HCT116 (cell line): ENCODE measurements at places on chromosomes 3 and 15. TPM values are rescaled to one million over a fixed set of nuclear protein-coding genes. Genes with fewer than 3 reads are reported as not detected.

TRIM69 gene
- total RNA-seq = 13.0 TPM

C3orf85 gene
- not detected for total RNA-seq

PROS1 gene
- 9.6 TPM for total RNA-seq

ROPN1 gene
- not detected for total RNA-seq

CLDN18 gene
- 0.17 TPM for total RNA-seq

BUB1B gene
- total RNA-seq = 92.9 TPM

P2RY12 gene
- total RNA-seq = not detected

WDR49 gene
- total RNA-seq = 0.34 TPM

UACA gene
- total RNA-seq = 47.4 TPM

RAB5A gene
- 45.0 TPM for total RNA-seq

CFAP44 gene
- 5.4 TPM for total RNA-seq

GOLIM4 gene
- 10.6 TPM for total RNA-seq

STRIT1 gene
- not detected for total RNA-seq

SPINK8 gene
- not detected for total RNA-seq

IGDCC3 gene
- total RNA-seq = 0.44 TPM

GPR87 gene
- 3.8 TPM for total RNA-seq

GRCh38 chr3:180329187-180329586, 272.8 kb upstream of the TTC14 start:
- H3K4me1 ChIP-seq = no peaks in the 10 kb centered on the region
- no peak for DNase-seq
- no peak overlapping the region for H3K27ac ChIP-seq
- H3K36me3 ChIP-seq = no peaks in the 10 kb centered on the region
- H3K4me3 ChIP-seq = no peak overlapping the region
- peaks cover 27% of the 10 kb centered on the region; the same call in 1 of the 2 replicates for H3K27me3 ChIP-seq

- DNase-seq = no peak
- H3K4me1 ChIP-seq = no peaks in the 10 kb centered on the region
- H3K36me3 ChIP-seq = no peaks in the 10 kb centered on the region
- no peak overlapping the region for H3K4me3 ChIP-seq
These were observed 128.1 kb downstream of the IQCH start for GRCh38 chr15:67382723-67383122.

- peaks cover 17% of the 10 kb centered on the region for H3K4me1 ChIP-seq
- no peaks in the 10 kb centered on the region for H3K27me3 ChIP-seq
- no peak overlapping the region for H3K27ac ChIP-seq
- no peak for DNase-seq
- no peak overlapping the region for H3K4me3 ChIP-seq
These were observed 389.9 kb downstream of the SHQ1 start for GRCh38 chr3:72458375-72458774.

DNA sequence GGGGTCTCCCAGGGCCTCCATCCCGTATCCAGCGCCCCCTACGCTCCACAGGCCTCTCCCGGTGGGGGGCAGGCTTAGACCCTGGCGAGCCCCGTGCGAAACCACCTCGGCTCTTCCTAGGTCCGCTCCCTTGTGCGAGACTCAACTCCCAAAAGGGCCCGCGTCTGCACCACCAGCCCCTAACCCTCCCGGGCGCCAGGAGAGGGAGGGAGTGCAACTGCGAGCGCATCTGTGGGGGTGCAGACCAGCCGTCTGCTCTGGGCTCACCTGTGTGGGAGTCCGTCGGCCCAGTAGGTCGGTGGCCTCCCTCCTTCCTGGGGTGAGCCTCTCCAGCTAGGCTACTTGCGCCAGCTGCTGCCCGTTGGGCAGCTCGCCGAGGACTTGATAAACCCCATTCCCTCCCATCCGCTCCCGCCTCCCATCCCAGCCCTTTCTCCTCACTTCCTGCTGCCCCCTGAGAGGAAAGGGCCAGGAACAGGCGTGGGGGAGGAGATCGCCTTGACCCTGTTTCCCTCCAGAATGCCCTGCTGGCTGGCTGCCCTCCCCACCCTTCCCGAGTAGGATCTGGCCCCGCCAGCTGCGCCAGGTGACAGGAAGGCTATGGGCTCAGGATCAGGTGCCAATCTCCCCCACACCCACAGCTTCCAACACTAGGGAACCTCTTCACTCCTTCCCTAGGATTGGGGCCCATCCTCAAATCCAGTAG, at the start of gene HYAL2:
Gene HYAL2 (minus strand): TSS at position 360 of the 706 bp plus-strand sequence. CDS start 2,256 bp downstream, outside the sequence.
- H3K4me3 ChIP-seq = peak within 1 kb of the TSS; percentile 64
- H3K27me3 ChIP-seq = no peaks in the 10 kb centered on the region

GRCh38 chr15:54564166-54564565, 585.9 kb downstream of the UNC13C start:
- no peak overlapping the region for H3K4me3 ChIP-seq
- no peak overlapping the region for H3K27ac ChIP-seq
- no peak for DNase-seq
- H3K36me3 ChIP-seq = no peaks in the 10 kb centered on the region

GRCh38 chr3:163538387-163538786, 1539.9 kb downstream of the SI start:
- no peak overlapping the region for H3K4me3 ChIP-seq
- H3K36me3 ChIP-seq = no peaks in the 10 kb centered on the region
- H3K27me3 ChIP-seq = no peaks in the 10 kb centered on the region

DNA sequence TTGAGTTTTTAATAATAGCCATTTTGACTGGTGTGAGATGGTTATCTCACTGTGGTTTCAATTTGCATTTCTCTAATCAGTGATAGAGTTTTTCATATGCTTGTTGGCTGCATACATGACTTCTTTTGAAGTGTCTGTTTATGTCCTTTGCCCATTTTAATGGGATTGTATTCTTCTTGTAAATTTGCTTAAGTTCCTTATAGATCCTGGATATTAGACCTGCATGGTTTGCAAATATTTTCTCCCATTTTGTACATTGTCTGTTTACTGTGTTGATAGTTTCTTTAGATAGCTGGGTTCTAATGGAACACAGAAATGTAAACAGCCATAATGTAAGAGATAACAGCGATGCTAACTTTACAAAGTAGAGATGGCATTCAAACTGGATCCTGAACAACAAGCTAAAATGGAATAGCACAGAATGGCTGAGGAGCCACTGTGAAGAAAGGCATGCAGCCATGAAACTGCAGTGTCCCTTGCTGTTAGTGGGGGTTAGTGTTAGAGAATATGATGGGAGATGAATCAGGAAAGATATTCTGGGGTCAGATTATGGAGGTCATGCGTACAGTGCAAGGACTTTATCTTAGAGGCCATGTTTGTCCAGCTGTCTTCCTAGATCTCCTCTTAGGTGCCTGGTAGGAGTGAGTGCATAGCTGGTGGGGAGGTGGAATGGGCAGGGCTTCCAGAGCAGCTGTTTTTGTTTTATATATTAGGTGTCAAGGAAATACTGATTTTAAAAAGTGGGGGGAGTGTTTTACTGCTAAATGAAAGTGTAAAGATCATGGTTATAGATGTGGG, 48.1 kb downstream of the BBS4 start:
- H3K27me3 ChIP-seq = no peaks in the 10 kb centered on the region
- no peak for DNase-seq
- no peak overlapping the region for H3K4me3 ChIP-seq
- no peaks in the 10 kb centered on the region for H3K4me1 ChIP-seq
- H3K27ac ChIP-seq = no peak overlapping the region

DNA sequence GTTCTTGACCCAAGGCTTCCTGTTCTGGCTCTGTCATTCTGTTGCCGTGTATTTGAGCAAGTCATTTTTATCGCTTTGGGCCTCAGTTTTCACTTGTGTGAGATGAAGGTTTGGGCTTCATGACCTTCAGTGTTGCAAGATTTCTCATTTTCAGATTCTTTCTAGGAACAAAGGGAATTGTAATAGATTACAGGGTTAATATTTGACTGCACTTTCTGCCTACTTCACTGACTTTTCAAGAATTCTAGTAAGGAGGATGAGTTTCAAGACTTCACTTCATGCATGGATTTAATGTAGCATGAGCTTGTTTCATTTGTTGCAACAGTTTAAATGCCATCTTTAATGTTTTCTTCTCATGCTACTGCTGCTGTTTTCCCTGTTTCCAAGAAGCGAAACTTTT, 226.5 kb downstream of the NLGN1 start:
- no peak overlapping the region for H3K4me3 ChIP-seq
- no peaks in the 10 kb centered on the region for H3K36me3 ChIP-seq
- no peaks in the 10 kb centered on the region for H3K4me1 ChIP-seq
- no peak for DNase-seq
- no peaks in the 10 kb centered on the region for H3K27me3 ChIP-seq
- H3K27ac ChIP-seq = no peak overlapping the region

GRCh38 chr3:190485830-190486532, 27.9 kb upstream of the IL1RAP start:
- H3K4me1 ChIP-seq = no peaks in the 10 kb centered on the region
- DNase-seq = no peak
- no peaks in the 10 kb centered on the region for H3K27me3 ChIP-seq
- H3K27ac ChIP-seq = no peak overlapping the region
- H3K4me3 ChIP-seq = no peak overlapping the region

- H3K27me3 ChIP-seq = peaks cover 24% of the 10 kb centered on the region; the same call in 1 of the 2 replicates
- no peak overlapping the region for H3K27ac ChIP-seq
- no peaks in the 10 kb centered on the region for H3K36me3 ChIP-seq
- no peak for DNase-seq
- no peak overlapping the region for H3K4me3 ChIP-seq
These were observed 24.7 kb upstream of the PRR23E start for GRCh38 chr3:127168271-127168670.

GRCh38 chr15:91517491-91518200, 335.9 kb upstream of the SLCO3A1 start:
- H3K27me3 ChIP-seq = peaks cover 18% of the 10 kb centered on the region
- no peak for DNase-seq
- H3K27ac ChIP-seq = no peak overlapping the region
- H3K4me1 ChIP-seq = no peaks in the 10 kb centered on the region

DNA sequence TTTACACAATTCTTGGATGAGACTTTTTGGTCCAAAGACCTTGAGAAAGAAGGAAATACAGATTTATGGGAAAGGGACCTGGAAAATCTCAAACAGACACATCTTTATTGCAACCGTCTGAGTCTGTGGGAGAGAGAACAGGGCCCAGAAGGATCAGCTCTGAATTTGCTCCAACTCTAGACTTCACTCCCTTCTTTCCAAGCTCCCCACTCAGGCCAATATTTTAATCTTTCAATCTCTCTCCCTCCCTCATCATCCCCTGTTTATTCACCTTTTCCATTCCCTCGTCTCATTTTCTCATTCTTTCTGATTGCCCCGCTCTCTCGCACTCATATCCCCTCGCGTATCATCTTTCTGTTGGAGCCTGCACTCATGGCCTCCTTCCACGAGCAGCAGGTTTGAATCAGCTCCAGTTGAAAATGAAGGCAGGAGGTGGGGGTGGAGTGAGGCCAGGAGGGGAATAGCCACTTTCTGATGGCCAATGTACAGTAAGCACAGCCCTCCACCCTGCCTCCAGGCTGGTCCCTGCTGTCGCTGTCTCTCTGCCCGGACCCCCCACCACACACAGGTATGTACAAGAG, 63.6 kb upstream of the BOC start:
- H3K36me3 ChIP-seq = no peaks in the 10 kb centered on the region
- no peak overlapping the region for H3K27ac ChIP-seq
- DNase-seq = no peak
- no peaks in the 10 kb centered on the region for H3K4me1 ChIP-seq
- H3K27me3 ChIP-seq = no peaks in the 10 kb centered on the region

DNA sequence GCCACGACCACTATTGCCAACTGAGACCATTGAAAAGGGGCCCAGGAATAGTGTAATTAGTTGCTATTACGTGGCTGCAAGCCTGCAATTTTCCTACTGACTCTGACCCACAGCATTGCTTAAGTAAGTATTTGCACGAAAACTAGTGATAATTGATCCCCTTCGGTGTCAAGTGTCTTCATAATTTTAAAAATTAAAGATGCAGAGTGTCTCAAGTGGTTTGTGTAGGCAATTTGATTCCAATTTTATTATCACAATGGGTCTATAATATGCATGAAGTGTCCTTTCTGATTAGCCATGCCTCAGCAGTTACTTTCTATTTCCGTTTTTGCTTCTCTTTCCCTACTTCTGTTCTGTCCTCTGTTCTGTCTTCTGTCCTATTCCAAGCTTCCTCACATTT, 259.2 kb downstream of the C3orf38 start:
- no peaks in the 10 kb centered on the region for H3K36me3 ChIP-seq
- no peak overlapping the region for H3K27ac ChIP-seq
- no peaks in the 10 kb centered on the region for H3K4me1 ChIP-seq

DNA sequence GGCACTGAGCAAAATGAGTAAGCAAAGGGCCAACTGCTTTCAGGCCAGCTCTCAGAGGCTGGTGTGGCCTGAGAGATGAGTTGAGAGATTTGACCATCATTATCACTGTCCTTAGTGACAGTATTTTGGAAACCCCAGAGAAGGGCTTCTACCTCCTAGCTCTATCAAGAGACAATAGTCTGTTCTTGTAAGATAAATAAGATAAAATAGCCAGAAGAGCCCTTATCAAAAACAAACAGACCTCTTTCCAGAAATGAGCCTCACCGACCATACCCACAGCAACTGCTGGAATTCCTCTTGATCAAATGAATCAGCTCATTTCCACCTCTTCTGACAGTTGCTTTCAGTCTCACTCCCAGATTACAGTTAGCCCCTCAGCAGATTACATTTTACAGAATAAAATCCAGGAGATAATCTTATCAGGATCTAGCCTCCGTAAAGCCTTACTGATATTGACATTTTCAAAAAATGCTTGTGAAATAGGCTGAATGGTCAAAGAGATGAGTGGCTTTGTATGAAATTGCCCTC, 4.5 kb downstream of the HDC start:
- H3K4me3 ChIP-seq = no peak overlapping the region
- peaks cover 22% of the 10 kb centered on the region for H3K4me1 ChIP-seq
- H3K27ac ChIP-seq = no peak overlapping the region

- no peak overlapping the region for H3K27ac ChIP-seq
- H3K36me3 ChIP-seq = no peaks in the 10 kb centered on the region
- peaks cover 20% of the 10 kb centered on the region for H3K4me1 ChIP-seq
- H3K4me3 ChIP-seq = no peak overlapping the region
- no peaks in the 10 kb centered on the region for H3K27me3 ChIP-seq
- no peak for DNase-seq
These were observed 1.5 kb upstream of the SLC35G2 start for GRCh38 chr3:136817448-136817847.

DNA sequence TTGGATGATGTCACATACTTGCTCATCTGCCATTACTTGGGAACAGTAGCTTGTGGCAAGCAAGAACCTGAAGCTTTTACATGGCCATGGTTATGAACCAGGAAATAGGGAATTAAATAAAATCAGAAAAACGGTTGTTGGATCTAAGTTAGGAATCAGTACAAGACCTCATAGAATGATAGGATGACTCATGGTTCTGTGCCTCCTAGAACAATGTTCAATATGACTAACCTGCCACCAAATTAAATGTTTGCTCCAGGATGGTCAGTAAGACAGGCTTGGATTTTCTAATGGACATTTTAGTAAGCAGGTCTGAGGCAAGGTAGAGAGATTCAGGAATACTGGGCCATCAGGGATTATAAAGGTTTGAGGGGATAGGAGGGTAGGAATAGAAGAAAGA, 218.9 kb downstream of the PLOD2 start:
- no peaks in the 10 kb centered on the region for H3K27me3 ChIP-seq
- no peaks in the 10 kb centered on the region for H3K36me3 ChIP-seq
- H3K4me3 ChIP-seq = no peak overlapping the region
- H3K4me1 ChIP-seq = peaks cover 3% of the 10 kb centered on the region; the same call in 1 of the 2 replicates

GRCh38 chr3:126119008-126119675, 35.2 kb upstream of the SLC41A3 start:
- H3K27me3 ChIP-seq = no peaks in the 10 kb centered on the region
- no peak for DNase-seq
- H3K36me3 ChIP-seq = no peaks in the 10 kb centered on the region
- no peak overlapping the region for H3K4me3 ChIP-seq
- peaks cover 13% of the 10 kb centered on the region for H3K4me1 ChIP-seq
- H3K27ac ChIP-seq = no peak overlapping the region
